Cardiac septum (tissue), 1 donor: ENCODE measurements at places on chromosomes 11 and 22.

GRCh38 chr11:62548545-62549335, 2.1 kb upstream of the AHNAK start:
- DNase-seq = no peak

DNA sequence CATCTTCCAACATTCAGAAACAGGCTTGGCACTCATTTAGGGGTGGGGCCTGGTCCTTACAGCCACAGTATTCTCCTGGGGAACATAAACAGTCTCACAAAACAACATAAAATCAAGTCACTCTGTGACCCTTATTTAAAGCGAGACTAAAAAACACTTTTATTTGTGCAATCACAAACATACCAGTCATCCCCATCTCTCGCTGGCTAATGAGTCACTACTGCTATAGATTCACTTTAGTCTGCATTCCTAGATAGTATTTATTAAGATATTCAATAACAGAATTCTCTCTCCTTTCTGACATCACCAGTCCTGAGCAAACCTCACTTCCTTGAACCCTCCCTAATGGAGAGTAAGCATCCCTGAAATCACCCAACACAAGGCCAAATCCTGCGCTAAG, 68.0 kb downstream of the ZBTB44 start:
- DNase-seq = no peak

DNA sequence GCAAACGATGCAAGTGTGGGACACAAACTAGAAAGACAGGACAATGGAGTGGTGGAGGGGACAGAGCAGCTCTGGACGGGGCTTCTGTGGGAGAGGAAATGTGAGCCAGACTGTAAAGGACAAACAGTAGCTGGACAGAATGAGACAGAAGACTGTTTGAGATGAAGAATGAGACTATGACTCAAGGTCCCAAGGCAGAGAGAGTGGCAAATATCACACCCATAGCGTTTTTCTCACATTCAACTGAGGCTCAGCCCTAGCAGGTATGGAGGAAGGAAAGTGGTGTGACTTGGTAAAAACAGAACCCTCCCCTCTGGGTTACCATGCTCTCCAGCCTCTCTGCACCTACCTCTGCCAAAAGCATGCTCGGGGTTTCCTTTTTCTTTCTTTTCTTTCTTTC, 96.5 kb downstream of the RPL27A start:
- no peak for DNase-seq

DNA sequence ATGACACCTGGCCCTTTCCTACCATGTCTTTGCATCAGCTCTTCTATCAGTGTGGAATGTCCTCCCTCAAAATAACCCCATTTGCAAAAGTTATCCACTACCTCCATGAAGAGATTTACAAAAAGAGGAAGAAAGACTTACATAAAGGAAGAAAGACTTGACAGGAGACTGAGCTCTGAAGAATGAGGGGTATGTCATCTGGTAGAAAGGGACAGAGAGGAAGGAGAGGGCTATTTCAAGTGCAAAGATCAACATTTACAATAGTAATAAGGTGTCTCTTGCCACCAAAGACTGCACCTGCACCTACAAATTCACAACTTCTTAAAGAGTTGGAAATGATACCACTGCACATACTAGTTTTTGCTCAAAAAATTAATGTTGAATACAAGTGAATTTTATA, 18.2 kb downstream of the PAK1 start:
- DNase-seq = no peak

- no peak for DNase-seq
Measured at GRCh38 chr11:124150684-124151083, 32.5 kb upstream of the OR10D3 start.

- DNase-seq = no peak
Measured at GRCh38 chr11:44611088-44611487, 45.6 kb downstream of the CD82 start.

- no peak for DNase-seq
Measured at GRCh38 chr22:46612904-46613605, 7.1 kb upstream of the GRAMD4 start.

GRCh38 chr11:73451896-73452295, 75.7 kb downstream of the RELT start:
- no peak for DNase-seq

DNA sequence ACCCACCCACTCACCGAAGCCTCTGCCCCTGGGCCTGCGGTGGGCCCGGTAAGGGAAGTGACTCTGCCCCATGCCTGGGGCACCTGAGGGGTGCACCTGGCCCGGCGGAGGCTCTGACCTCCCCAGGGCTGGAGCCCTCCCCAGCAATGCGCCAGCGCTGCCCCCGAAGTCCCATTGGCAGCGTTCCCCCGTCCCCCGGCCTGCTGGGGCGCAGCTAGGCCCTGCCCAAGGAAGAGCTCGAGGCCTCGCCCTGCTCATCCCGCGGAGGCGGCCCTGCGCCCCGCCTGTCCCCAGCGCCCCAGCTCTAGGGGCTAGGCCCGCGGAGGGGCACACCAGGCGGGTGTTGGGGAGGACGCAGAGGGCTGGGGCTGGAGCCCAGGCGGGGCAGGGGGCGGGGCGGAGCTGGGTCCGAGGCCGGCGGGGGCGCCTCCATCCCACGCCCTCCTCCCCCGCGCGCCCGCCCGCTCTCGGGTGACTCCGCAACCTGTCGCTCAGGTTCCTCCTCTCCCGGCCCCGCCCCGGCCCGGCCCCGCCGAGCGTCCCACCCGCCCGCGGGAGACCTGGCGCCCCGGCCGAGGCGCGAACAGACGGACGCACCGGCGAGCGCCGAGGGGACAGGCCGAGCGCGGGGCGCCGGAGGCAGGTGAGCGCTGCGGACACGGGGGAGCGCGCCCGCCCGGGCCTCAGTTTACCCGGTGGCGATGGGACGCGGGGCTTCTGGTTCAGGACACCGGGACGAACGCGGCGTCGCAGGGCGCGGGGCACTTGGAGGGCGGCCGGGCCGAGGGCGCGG, at the start of gene EPS8L2:
EPS8L2 (plus strand) TSS at position 586 of the 793 bp plus-strand sequence. CDS start 3,177 bp downstream, outside the sequence.
- no peak for DNase-seq
